BE2C (cell line): ENCODE measurements at places on chromosomes 2 and 18.
A peak's percentile ranks its signal among the peaks of the same experiment; 100 is the strongest.

DNA sequence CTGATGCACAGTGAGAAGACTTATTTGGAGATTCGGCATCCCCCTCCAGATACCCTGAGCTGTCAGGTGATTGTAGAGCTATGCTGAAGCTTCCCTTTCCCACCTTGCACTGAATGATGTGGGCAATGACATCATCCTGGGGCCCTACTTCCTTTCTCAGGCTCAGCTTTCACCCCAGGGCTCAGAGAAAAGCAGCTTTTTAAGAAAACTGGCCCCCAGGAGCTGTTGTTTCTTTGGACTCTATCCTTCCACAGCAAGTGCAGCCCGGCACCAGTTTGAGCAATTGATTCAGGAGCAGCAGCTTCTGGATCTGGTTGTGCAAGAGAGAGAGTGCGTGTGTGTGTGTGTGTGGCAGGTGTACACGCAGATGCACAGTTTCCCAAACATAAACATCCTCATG is 251.3 kb downstream of the ANAPC1 start:
- no peak for DNase-seq

- no peak for DNase-seq
Observed at GRCh38 chr2:191617575-191617974, 60.4 kb upstream of the NABP1 start.

DNA sequence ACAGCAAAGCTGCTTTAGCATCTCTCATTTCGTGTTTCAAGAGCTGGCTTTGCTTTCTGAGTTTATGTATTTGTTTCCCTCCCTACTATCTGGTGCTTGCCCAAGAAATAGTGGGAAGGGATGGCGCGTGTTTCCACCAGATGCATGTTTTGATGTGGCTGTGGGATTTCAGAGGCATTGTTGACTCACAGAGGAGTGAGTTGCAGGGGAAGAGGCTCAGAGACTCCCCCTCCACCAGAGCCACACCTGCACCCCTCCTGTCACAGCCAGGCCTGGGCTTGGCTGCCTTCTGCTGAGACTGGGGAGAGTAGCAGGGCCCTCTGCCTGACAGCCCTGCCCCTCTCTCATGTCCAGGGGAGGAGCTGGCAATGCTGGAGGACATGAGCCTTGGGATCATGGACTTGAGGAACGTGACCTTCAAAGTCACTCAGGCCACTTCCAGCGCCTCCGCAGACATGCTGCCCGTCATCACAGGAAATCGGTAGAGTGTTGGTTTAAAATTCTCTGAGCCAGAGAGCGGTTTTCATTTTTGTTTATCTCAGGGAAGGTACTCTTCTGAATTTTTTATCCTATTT is 42.9 kb downstream of the COA5 start:
- no peak for DNase-seq

DNA sequence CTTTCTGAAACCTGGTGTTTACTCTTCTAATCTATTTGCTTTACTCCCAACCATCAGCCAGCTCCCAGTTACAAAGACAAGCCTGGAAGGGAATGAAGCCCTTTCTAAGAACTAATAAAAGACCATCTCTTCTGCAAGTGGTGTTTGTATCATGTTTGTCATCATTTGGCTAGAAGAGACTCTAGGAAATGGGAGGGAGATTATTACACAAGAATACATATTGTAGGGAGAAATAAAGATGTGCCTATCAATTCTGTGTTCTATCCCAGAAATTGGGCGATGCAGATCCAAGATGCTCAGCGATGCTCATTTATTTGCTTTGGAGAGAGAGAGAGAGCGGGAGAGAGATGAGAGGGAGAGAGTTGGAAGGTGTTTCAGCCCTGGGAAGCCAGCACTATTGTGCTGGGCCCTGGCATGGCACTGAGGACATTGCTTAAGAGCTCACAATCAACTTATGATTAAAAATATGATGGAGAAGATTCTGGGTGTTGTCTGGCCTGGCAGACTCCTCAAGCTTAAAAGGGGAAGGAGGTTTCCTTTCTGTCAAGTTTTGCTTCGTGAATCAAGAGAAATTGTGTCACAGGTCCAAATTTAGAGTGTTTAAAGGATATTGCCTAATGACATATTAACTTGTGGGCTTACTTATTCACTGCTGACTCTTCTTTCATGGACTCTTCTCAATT is 41.8 kb upstream of the AFF3 start:
- DNase-seq, result no peak

DNA sequence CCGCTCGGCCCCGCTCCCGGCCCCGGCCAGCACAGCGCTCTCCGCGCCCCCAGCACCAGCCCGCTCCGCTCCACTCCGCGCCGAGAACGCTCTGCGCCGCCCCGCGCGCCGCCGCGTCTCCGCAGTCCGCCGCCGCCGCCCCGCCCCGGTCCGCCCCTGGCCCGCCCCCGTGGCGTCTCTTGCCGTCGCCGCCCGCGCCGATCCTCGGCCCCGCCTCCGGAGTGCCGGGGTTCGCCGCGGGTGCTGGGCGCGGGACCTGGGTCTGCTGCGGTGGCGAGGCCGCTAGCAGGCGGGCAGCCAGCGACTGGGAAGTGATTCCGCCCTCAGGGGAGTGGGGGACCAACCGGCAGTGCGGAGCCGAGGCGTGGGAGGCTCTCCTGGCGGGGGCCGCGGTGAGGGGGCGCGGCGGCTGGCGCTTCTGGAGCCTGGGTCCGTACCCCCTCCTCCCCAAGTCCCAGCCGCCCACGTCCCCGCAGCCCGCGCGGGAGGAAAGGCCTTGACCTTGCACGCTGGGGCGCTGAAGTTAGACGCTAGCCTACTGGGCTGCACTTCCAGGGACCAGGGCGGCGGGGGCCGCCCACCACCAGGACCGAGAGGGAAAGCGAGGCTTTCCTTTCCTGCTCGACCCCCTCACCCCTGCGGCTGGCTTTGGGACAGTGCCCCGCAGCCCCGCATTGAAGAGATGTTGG is at the start of gene HS6ST1:
HS6ST1 (minus strand) TSS at position 93 of the 689 bp plus-strand sequence. CDS start 305 bp downstream, outside the sequence.
- DNase-seq, result peak; percentile 84

- DNase-seq, result no peak
Observed at GRCh38 chr2:238305965-238306671, 14.2 kb upstream of the TRAF3IP1 start.
